ENCODE measurements at places on chromosomes 13 and 19.

- no peak for DNase-seq
These were observed 7.4 kb downstream of the ZNF154 start for GRCh38 chr19:57701625-57702024.

GRCh38 chr19:46134527-46134926, 10.0 kb upstream of the IGFL3 start:
- peak; percentile 16 for DNase-seq

- DNase-seq = no peak
These were observed 25.5 kb upstream of the TFDP1 start for GRCh38 chr13:113559061-113559460.

GRCh38 chr19:4016486-4016885, 8.9 kb downstream of the PIAS4 start:
- no peak for DNase-seq

- DNase-seq = no peak
These were observed 275.6 kb downstream of the DCLK1 start for GRCh38 chr13:35855531-35856019.
